ENCODE measurements at places on chromosomes 5 and 9.
A peak's percentile ranks its signal among the peaks of the same experiment; 100 is the strongest.

DNA sequence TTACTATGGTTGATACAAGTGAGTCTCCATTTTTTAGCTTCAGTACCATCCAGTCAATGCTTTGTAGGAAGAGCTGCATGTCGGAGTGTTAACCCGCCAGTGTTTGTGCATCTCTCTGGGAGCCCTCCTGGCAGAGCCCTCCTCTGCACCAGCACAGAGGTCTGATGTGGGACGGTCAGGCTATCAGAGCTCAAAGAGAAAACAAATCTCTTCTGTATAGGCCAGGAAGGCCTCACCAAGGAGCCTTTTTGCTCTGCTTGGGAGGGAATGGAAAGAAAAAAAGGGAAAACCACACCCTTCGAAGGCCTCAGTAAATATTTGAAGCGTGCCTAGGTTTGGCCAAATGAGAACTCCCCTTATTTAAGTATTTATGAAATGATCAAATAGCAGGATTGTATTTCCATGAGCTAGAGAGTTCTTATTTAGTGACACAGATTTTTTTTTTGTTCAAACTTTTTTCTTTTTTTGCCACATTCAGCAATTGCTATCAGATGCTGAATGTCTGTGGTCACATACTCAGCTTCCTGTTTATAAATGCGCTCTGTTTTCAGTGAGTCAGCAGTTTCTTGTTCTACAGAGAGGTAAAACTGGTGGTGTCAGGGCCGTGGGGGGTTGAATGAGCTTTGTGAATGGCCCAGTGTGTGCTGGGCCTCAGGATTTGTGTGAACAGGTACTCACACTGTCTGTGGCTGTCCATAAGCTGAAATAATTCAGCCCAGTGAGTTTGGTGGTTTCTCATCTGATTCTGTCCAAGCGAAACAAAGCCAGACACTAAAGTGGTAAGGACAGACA, 226.6 kb downstream of the SNX18 start:
- peak; percentile 63 for DNase-seq

- no peak for DNase-seq
These were observed 1200.6 kb upstream of the NUDT12 start for GRCh38 chr5:104763216-104763615.

DNA sequence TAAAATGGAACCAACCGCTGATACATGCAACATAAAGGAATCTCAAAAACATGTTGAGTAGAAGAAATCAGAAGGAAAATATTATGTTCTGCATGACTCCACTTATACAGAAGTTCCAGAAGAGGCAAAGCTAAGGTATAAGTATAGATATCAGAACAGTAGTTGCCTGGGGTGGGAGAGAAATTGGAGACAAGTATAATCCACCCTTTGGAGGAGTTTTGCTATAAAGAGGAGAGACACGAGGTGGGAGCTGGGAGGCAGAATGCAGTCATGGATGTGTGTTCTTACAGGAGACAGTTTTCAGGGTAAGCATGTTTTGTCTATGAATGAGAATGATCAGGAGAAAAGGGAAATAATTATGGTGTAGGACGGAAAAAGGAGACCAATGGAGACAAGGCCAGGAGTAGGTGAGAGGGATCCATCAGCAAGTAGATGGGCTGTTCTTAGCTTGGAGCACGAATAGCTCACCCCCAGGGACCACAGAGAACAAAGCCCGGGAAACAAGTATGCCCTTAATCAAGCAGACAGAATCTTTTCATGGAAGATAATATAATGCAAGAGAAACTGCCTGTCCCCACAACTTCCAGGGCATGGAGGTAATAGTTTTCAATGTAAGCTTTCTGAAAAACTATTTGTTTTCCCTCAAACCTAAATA, 72.2 kb downstream of the MED27 start:
- no peak for DNase-seq

- peak; percentile 7 for DNase-seq
These were observed 54.2 kb downstream of the LRSAM1 start for GRCh38 chr9:127505396-127506116.

DNA sequence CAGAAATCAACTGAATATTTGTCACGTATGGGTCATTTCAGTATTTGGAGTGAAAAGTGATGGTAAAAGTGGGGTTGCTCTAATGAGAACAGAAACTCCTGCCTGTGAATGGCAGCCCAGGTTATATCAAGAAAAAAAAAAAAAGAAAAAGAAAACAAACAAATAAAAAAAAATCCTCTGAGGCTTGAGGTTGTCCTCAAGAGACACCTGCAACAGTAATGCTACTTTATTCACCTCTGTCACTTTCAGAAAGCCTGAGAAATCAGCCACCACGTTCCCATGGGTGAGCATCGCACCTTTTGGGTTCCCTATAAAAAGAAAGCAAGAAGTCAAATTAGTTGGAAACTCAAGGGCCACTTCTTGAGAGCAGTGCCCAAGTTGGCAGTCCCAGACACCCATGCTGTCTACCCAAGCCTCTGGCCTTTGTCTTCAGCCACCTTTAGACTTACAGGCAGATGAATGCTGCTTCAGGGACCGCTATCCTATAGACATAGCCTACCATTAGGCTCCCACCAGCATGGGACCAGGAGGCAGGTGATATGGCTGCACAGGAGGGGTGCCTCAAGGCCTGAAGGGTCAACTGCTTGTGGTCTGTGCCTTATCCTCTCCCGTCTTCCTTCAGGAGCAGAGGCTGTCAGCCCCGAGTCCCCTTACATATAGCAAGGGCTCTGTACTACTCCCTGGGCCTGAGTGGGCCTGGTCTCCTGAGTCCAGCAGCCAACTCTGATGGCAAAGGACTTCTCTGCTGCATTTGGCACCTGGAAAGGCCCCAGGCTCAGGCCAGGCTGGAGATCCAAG, 31.1 kb upstream of the MEIKIN start:
- no peak for DNase-seq

DNA sequence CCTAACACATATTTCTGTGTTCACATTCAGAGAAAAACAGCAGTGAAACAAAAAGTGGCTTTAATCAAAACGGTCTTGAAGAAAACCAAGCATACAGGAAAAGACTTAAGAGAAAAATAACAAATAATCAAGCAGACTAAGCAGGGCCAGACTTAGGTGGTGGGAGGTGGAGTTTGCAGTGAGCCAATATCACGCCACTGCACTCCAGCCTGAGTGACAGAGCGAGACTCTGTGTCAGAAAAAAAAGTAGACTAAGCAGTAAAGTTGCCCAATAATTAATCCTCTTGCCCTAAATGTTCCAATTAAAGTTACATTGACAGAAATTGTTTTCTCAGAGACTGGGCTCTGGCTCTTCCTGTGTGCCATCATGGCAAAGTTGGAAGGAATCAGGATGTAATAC, 26.6 kb upstream of the GLDC start:
- DNase-seq = no peak

GRCh38 chr5:137206030-137206715, 293.0 kb downstream of the SPOCK1 start:
- DNase-seq = no peak

DNA sequence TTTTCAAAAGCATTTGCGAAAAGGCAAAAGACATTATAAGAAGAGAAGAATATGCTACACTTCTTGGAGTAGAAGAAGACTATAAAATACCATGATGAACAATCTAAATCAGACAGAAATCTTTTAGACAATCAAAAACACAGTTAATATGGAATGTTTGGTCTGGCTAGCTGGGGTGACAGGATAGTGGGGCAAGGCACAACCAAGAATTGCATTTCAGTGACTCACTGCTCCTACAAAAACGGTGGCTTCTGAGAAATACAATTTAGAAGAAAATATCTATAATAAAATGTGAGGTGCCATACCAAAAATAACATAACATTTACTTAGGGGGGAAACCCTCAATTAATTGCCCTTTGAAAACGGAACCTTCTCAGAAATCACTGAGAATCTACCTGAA, 363.4 kb downstream of the NPR3 start:
- DNase-seq = no peak

- DNase-seq = no peak
These were observed 24.0 kb upstream of the MAP3K1 start for GRCh38 chr5:56791396-56791795.

GRCh38 chr5:113632996-113633395, 119.5 kb downstream of the YTHDC2 start:
- DNase-seq = no peak

DNA sequence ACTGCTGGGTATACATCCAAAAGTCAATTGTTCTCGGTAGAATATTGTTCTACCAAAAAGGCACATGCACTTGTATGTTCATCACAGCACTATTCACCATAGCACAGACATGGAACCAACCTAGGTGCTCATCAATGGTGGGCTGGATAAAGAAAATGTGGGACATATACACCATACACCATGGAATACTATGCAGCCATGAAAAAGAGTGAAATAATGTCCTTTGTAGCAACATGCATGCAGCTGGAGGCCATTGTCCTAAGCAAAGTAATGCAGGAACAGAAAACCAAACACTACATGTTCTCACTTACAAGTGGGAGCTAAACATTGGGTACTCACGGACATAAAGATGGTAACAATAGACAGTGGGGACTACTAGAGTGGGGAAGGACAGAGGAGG, 145.5 kb downstream of the APBA1 start:
- DNase-seq = no peak

DNA sequence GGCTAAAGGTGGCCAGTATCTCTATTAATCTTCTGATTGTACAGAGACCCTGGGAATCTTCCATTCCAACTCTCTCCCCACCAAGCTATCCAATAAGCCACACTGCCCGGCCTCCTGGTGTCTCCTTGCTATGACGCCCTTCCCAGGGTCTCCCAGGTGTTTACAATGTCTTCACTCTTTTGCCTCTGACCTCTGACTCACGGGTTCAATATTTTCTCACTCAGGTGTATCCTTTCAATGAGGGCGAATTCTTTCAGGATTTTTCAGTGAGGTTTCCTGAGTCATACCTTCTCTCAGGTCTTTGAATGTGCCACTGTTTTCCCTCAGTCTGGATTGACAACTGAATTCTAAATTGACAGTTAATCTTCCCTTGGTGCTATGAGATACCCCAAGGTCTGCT, 53.7 kb upstream of the IRX4 start:
- no peak for DNase-seq

GRCh38 chr5:139569270-139569955, 8.3 kb downstream of the UBE2D2 start:
- no peak for DNase-seq

- DNase-seq = no peak
These were observed 162.2 kb downstream of the TTLL11 start for GRCh38 chr9:121930956-121931355.

DNA sequence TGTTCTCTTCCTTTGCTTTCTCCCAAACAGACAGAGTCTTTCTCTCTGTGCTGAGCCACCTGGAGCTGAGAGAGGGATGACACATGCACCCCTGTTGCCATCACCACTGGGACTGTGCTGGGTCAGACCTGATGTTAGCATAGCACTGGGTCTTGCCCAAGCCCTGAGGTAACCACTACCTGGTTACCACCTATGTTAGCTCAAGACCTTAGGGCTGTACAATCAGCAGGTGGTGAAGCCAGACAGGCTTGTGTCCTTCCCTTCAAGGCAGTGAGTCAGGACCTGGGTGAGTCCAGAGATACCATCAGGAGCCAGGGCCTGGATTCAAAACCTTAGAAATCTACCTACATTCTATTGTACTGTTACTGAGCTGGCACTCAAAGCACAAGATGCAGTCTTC, 32.1 kb downstream of the FST start:
- DNase-seq = no peak

GRCh38 chr5:74761241-74761640, 5.7 kb downstream of the GFM2 start:
- no peak for DNase-seq

DNA sequence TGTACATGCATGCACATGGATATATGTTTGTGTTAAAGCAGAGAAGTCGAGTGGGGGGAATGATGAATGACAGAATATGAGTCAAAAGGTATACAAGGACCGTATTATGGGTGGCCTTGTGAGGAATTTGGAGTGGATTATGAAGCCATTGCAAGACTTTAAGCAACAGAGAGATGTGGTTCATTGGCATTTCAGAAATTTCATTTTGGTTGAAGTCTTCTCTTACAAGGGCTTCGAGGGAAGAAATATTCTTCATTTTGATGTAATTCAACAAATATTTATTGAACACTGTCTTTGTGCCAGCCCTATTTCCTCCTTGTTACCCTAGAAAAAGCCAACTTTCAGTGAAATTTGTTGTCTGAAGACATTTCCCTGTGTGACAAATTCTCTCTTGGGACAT, 83.9 kb upstream of the SLCO6A1 start:
- no peak for DNase-seq

GRCh38 chr5:114327987-114328386, 33.9 kb upstream of the KCNN2 start:
- DNase-seq = no peak

- no peak for DNase-seq
These were observed 59.2 kb upstream of the OTP start for GRCh38 chr5:77697692-77698091.

GRCh38 chr9:5512658-5513452, 2.5 kb downstream of the PDCD1LG2 start:
- no peak for DNase-seq

DNA sequence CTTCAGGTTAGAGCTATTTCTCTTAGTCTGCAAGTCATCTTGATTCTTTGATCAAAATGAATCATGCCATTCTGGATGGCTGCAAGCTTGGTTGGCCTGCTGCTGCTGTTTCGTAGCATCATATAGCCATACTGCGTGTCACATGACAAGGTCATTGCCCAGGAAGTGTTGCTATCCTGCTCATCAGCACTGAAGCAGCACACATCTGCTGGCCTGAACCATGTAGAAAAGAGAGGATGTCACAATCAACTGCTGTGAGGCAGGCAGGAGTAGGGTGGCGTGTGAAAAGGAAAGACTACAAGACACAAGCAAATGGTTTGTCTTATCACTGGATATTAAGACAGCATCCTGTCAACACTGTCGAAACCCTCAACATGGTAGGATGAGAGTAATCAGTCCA, 376.7 kb upstream of the RORB start:
- DNase-seq = no peak
